ENCODE measurements at places on chromosomes 11 and 22.

GRCh38 chr11:64025205-64025604 lies 10.5 kb upstream of the FLRT1 start:
- DNase-seq = no peak

GRCh38 chr11:71525938-71526495 lies 1.1 kb upstream of the KRTAP5-7 start:
- DNase-seq = no peak

GRCh38 chr11:62458212-62459002 lies 39.6 kb downstream of the SCGB1A1 start:
- DNase-seq = no peak

DNA sequence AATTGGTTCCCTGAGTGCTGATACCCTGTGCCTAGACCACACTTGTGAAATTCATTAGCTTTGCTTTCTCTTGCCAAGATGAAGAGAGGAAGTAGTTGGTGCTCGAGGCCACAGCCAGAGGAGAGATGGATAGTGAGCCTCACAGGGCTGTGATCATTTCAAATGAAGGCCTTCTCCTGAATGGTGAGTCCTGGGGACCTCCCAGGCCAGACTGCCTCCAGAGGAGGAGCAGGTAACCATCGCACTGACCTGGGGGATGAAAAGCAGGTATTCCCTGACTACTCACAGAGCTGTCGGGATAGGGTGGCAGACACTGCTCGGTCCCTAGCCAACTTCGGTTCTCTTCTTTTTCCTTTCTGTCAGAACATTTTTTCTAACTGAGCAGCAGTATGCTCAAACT lies 4.8 kb upstream of the FXYD6 start:
- no peak for DNase-seq

DNA sequence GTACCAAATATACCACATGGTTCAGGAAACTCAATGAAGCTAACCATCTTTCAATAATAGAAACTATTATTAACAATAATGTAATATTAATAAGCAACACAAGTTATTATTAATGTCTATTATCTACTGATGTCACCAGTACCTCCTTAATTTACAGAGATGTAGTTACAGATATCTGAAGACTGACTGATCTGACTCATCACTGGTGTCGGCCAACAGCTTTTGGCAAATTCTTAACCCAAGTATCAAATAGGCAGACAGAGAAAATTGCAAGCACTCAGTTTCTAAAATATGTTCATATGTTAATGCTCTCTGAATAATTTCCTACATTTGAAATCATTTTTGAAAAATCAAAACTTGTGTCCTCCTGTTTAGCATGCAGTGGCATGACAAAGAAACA lies 100.4 kb upstream of the DDI1 start:
- DNase-seq = no peak

DNA sequence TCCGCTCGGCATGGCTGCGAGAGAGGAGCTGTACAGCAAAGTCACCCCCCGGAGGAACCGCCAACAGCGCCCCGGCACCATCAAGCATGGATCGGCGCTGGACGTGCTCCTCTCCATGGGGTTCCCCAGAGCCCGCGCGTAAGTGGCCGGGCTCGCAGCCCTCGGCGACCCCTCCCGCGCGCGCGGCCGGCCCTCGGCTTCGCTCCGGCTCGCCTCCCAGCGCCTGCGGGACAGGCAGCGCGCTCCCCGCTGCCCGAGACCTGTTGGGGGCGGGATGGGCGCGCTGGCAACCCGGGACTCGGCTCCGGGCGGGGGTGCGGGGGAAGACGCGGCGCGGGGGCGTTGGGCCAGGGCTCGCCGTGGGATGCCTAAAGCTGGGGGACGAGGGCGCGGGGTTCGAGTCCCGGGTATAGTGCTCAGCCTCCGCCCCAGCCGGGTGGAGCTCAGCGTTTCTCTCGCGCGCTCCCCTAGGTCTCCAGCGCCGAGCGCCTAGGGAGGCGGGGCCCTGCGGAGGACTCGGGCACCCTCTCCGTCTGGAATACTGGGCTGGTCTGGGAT lies 630 bp downstream of the UBASH3B start:
- DNase-seq = no peak

- no peak for DNase-seq
Observed at GRCh38 chr11:86481399-86481798, 106.7 kb downstream of the CCDC81 start.

GRCh38 chr11:64866173-64866491 lies 12.3 kb downstream of the EHD1 start:
- no peak for DNase-seq

- no peak for DNase-seq
Observed at GRCh38 chr22:23790819-23791737, 4.3 kb downstream of the SMARCB1 start.

DNA sequence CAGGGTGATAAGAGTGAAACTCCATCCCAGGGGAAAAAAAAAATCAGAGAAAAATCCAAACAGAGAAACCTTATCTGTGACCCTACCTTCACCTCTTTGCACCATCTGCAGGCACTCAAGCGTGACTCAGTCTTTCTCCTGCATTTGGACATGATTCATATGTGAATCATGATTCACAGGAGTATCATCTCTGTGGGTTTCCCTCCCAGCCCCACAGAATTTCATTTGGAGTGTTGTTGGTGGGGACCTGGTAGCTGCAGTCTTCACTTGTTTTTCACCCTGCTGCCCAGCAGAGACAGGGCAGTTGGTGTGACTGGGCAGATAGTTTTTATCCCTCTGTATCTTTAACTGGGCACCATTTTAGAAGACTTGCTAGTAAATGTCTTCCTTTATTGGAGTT lies 75.7 kb downstream of the DEPDC5 start:
- peak; percentile 60 for DNase-seq

DNA sequence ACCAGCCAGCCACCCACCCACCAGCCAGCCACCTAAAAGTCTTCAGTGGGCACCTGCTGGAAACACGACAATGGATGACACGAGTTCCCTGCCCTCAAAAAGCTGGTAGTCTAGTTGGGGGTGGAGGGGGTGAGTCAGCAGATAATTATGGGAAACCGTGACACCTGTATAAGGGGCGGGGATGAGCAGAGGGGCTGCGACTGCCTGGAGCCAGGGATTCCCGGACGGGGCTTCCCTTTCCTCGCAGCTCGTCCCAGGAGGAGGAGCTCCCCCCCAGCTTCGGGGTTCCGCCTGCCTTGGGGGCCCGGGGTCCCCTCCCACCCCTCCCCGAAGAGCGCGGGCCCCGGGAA lies 2.3 kb upstream of the RTN4RL2 start:
- DNase-seq = no peak

- DNase-seq = no peak
Observed at GRCh38 chr11:24068197-24068596, 428.7 kb upstream of the LUZP2 start.

DNA sequence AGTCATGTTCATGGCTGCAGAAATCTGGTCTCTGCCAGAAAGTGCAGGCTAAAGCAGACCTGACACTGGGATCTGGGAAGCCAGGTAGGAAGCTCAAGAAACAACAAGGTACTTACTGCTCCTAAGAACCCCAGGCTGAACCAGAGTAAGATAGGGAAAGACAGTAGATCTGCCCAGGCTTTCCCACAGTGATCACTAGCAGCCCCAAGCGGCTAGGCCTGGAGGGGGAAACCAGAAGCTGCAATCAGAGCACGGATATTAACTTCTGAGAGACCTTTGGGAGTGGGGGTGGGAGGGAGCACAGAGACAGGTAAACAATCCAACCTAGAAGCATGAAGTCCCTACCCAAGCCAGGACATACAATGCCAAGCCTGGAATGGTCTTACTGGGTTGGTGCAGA lies 135.2 kb upstream of the C11orf58 start:
- no peak for DNase-seq

GRCh38 chr11:59151761-59152160 lies 9.1 kb downstream of the FAM111A start:
- no peak for DNase-seq

- no peak for DNase-seq
Observed at GRCh38 chr11:1598816-1599215, 722 bp upstream of the KRTAP5-2 start.

DNA sequence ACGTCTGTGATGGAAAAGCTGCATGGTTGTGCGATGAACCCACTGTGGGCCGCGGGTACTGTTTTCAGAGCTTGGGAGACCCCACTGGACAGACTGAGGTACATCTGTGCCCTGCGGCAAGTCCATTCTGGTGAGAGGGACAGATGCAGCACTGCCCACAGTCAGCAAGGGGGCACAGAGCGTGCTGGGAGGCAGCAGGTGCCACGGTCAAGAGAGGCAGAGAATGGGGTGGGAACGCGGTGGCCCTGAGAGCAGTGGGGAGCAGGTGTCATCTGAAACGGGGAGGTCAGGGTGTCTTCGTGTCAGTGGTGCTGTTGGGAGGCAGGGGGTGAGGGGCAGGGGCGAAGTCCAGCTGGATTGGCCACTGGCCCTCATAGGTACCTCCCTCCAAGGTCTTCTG lies 32.0 kb downstream of the TBC1D22A start:
- DNase-seq = no peak

DNA sequence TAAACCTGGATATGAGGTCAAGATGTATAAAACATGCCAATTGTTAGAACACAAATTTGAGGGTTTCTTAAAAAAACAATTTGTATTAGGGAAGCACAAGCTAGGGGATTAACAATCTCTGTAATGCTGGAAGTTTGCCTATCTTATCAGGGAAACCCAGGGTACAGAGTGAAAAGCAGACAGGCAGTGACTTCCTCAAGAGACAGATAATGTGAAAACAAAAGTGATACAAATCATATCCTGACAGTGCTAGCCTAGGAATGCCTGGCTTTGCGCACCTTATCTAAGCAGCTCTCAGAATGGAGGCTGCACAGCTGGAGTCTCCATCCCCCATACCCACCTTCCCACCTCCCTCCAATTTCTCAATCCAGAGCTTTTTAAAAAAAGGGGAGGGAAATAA lies 22.5 kb upstream of the RBX1 start:
- no peak for DNase-seq

GRCh38 chr11:100297516-100297915 lies 389.6 kb upstream of the ARHGAP42 start:
- no peak for DNase-seq

DNA sequence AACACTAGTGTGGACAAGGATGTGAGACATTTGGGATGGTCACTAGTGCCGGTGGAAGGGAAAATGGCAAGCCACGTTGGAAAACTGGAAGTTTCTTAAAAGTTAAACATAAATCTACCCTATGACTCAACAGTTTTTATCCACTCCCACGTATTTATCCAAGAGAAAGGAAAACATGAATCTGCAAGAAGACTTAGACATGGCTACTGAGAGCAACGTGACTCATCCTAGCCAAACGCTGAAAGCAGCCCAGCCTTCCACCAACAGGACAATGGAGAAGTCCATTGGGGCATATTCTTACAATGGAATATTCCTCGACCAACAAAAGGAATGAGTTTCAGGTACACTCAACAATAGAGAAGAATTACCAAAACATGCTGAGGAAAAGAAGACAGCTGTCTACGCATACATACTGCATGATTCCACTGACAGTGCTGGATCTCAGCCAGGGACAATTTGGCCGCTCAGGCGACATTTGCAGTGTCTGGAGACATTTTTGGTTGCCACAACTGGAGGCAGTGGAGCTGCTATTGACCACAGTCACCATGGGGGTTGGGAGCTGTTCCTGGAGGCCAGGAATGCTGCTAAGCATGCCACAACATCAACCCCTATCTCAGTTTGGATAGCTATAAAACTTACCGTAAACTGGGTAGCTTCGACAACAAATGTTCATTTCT lies 21.2 kb downstream of the SYT13 start:
- DNase-seq = peak; percentile 55

DNA sequence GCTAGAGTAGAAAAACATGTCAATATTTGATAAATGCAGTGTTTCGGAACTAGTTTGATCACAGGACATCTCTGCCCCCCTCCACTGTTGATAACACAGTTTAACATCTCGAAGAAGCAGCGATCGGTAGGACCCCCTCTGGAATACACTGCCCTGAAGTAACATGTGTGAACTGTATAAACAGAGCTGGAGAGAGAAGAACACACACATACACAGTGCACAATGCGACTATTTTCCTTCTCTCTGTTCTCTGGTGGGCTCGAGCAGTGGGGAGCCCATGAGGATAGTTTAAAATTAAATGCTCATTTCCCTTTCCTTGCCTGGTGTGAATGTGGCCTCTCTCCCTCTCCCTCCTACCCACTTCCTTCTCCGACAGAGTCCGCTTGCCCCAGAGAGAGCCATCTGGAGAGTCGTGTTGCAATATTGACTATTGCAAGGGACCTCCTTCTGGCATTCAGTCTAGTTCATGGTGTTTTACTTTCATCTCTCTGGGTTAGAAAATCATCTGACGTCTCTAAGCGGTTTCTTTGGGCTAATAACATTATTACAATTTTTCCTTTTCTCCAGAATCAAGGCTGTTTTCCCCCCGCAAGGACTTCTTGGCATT lies 51.6 kb upstream of the BARX2 start:
- DNase-seq = no peak

GRCh38 chr11:47101406-47101805 lies 75.3 kb downstream of the ARFGAP2 start:
- DNase-seq = no peak

- no peak for DNase-seq
Observed at GRCh38 chr11:14764179-14764578, 120.6 kb downstream of the PDE3B start.

- DNase-seq = no peak
Observed at GRCh38 chr11:116701297-116701801, 71.4 kb downstream of the BUD13 start.

DNA sequence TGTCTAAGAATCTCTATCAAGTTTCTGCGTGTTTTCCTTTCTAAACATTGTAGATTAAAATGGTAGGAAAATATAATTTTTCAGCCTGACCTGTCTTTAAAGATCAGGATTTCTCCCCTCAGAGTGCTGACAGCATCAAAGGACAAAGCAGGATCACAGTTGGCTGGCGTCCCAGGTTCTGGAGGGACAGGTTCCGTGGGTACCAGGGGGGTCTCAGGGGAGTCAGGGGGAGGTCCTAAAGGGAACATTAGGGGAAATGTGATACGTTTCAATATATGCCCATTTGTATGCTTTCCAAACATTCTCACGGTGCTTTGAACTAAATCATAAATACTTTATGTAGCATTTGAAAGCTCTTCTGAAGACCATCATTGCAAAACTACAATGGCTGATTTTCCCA lies 3.4 kb downstream of the MMP3 start:
- DNase-seq = no peak

GRCh38 chr11:72901374-72901773 lies 87.2 kb downstream of the ATG16L2 start:
- DNase-seq = no peak

DNA sequence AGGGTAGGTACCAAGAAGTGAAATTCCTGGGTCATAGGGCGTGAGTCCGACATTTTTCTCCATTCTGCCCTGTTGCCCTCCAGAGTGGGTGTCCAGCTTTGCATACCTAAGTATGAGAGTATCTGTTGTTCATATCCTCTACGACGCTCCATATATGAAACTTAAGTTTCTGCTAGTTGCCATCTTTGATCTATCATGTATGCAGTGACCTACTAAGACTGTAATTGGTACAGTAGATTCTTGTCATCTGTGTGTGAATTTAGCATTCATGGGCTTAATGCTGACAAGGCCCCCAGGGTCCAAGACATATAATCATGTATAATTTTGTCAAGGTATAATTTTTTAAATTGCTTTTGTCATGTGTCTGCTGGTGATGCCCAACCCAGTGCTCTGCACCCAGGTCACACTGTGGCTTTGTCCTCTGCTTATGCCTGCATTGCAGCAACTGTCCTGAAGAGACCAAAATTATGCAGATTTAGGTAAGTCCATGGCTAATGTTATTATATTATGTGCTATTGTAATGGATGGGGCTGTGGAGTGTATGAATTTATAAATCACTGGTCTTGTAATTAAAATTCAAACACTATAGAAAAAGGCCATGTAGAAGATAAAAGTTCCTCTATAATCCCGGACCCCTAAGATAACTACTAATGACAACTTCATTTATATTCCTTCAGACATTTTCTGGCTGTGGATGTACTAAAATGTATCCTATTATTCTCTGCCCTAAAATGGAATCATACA lies 12.2 kb downstream of the NEAT1 start:
- DNase-seq = no peak
